RCC 7860 (cell line): ENCODE measurements at places on chromosomes 12 and 14.

DNA sequence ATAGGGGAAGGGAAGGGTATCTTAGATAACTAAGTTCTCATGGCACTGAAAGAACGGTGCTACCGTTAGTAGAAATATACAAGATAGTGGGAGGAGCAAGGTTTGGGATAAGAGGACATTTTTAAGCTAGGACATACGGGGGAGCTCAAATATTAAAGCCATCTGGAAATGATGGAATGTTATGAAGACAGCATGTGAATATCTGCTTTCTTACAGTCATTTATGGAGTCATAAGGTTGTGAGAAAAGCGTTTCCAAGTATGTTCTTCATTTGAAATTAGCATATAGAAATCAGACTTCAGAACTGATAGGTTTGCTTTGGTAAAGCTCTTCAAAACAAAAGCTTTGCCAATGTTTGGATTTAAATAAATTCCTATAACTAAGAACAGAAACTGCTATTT lies 62.3 kb downstream of the OTOGL start:
- DNase-seq, result no peak

GRCh38 chr12:66397574-66398290 lies 95.4 kb downstream of the HELB start:
- no peak for DNase-seq

DNA sequence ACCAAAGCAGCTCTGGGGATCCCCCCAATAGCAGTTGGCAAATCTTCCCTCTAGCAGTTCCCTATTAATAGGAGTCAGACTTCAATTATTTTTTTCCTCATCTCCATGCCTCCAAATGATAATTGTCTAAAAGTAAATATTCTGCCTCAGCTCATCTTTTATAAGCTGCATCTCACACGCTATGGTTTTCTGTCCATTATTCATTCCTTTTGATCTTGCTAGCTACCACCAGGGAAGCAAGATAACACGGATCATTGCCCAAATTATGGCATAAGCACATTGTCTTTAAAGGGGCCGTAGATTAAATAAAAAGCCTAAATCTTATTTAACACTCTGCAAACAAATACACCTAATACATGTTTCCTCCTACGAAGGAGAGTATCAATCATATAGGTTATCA lies 670.8 kb upstream of the FLRT2 start:
- no peak for DNase-seq

- no peak for DNase-seq
These were observed 189.5 kb upstream of the NTF3 start for GRCh38 chr12:5242440-5242839.

- DNase-seq, result no peak
These were observed 2.1 kb upstream of the ARHGAP5 start for GRCh38 chr14:32074887-32075572.

GRCh38 chr12:84270470-84271140 lies 642.0 kb downstream of the SLC6A15 start:
- no peak for DNase-seq

DNA sequence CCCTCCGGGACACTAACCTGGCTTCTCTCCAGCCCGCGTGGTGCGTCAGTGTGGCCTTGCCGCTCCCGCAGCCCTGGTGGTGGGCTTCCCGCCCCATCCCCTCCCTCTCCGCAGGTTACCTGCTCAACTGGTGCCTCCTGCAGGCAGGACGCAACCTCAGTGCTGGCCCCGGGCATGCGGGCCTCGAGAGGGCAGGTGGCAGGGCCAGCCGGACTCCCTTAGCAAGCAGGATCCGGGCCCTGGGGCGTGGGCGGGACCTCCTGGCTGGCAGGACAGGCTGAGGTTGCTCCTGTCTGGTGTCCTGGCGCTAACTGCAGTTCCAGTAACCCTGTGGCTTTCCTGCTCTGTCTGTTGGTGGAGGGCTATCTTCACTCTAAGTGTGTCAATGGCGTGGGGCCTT lies 8.6 kb upstream of the ADSS1 start:
- DNase-seq, result no peak

DNA sequence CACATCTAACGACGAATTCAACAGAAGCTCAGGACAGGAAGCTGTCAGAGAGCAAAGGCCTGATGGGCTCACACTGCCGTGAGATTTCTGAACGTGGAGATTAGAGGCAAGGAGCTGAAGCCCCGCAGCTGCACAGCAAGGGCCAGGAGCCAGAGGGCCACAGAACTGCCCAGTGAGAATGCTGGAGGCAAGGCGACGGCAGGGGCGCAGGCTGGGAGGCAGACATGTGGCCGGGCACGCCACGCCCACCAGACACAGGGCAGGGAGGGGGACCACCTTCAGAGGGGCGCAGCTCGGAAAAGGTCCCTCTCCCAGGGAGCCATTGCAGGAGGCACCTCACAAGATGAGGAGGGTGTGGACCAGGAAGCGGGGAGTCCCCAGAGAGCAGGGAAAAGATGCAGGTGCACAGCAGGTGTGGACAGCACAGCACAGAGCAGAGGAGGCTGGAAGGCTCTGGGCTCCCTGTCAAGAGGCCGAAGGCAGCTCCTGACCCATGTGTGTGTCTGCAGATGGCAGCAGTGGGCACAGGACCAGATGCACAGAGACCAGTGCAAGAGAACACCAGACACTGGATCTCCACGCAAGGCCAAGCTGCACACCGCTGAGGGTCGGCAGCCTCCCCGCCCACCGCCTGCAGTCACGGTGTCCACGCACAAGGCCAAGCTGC lies 23.0 kb downstream of the BTBD6 start:
- DNase-seq, result no peak

DNA sequence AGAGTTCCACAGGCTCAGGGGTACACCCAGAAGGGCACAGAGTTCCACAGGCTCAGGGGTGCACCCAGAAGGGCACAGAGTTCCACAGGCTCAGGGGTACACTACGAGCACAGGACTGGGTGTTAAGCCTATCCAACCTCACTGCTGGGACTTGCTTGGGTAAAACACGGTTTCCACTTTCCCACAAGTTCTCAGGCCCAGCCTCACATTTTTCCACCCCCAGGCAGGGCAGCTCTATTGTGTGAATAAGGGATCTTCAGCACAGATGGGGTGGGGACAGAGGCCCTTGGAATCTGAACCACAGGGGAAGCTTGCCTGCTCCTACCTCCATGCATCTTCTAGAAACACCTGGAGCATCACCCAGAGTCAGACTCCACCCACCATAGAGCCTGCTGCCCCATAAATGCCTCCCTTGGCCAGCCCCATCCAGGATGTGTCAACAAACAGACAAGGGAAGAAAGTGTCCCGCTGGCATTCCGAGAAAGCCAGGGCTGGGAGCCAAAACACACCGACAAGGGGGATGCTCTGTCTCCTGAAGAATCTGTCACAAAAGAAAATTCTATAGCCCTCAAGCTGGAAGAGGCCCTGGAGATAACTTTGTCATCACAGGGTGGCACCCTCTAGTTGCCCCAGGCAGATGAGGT lies 4.8 kb downstream of the CRACR2A start:
- no peak for DNase-seq

GRCh38 chr12:42422785-42423184 lies 96.8 kb downstream of the PPHLN1 start:
- no peak for DNase-seq

GRCh38 chr12:132774646-132775275 lies 13.1 kb upstream of the ANKLE2 start:
- no peak for DNase-seq

DNA sequence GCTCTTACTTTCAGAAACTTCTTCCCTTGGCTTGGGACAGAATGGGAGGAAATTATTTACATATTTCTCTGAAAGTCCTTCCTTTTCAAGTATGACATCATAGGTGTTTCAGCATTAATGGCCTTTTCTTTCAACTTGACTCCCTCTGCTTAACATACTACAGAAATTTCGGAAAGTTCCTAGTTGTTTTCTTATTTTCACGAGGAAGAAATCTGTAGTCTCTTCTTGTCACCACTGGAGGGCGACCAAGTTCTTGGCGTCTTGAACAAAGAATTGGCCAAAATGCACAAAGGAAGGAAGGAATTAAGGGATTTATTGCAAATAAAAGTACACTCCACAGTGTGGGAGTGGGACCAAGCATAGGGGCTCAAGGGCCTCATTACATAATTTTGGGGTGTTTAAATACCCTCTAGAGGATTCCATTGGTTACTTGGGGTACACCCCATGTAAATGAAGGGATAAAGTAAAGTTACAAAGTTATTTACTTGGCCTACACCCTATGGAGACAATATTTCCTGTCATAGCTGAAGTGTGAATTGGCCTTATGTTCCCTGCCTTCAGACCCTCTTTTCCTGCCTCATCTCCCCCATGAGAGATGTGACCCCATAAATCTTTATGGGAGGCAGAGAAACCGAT lies 70.4 kb downstream of the RPL10L start:
- peak; percentile 11 for DNase-seq
